T-helper 1 cell treated with Interleukin-12 subunit alpha and Interleukin-12 subunit beta and Interleukin-4 antibody, amounts not matched to agents 30 ng/mL and 1 ng/mL, for 36 hours (primary cell): ENCODE measurements at places on chromosomes 7 and 10. TPM values are rescaled to one million over a fixed set of nuclear protein-coding genes. Genes with fewer than 3 reads are reported as not detected.

TRIM73 gene
- total RNA-seq, result 11.5 and 12.4 TPM in 2 replicates

LRRD1 gene
- total RNA-seq, result not detected in 2 replicates

LBX1 gene
- total RNA-seq, result not detected in 2 replicates

MYO3A gene
- total RNA-seq, result not detected in 2 replicates

GGCT gene
- 36.3 and 42.7 TPM in 2 replicates for total RNA-seq
